ENCODE measurements at places on chromosomes 11 and 22. TPM values are rescaled to one million over a fixed set of nuclear protein-coding genes. Genes with fewer than 3 reads are reported as not detected.

LMO1 gene
- total RNA-seq, result 0.22 TPM

OR51G2 gene
- not detected for total RNA-seq

MMP7 gene
- total RNA-seq, result not detected

ZDHHC8 gene
- total RNA-seq, result 16.6 TPM

NUP160 gene
- 52.4 TPM for total RNA-seq

TMPRSS13 gene
- total RNA-seq, result not detected

GLB1L3 gene
- total RNA-seq, result 24.0 TPM

C11orf24 gene
- 47.0 TPM for total RNA-seq

MMP13 gene
- total RNA-seq, result not detected

DBX1 gene
- total RNA-seq, result 1.8 TPM

FAM111A gene
- total RNA-seq, result 11.0 TPM

DNA sequence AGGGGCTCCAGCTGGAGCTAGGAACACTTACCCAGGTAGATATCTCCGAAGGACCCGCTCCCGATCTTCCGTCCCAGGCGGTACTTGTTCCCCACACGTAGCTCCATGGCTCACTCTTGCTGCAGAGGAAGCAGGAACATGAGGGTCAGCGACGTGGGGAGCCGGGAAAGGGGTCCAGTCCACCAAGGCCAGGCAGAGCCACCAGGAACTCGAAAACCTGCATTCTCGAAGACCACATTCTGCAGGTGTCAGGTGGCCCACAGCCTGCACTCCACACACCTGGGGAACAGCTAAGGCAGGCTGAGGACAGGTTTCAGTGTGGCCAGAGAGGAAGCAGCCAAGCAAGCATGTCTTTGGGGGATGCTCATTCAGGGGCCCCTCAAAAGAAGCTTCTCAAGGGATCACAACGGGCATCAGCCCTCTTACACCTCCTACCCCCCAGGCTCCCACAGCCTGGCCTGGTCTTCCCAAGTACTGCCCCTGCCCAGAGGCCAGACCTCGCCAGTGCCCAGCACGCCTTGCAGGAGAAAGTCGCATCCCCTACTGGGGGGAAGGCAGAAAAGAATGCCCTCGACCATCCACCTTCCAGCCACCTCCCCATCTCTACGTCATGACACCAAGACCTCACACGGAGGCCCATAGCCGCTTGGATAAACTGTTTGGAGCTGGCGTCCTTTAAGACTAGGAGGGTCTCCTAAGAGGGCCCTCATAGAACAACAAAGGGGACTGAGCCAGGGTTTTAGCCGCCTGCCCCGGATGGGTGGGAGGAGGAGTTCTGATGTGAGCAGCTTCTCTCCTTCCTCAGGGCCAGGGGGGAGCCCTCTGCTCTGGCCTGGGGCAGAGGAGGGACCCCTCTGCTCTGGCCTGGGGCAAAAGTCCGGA lies 2.9 kb downstream of the CSNK1E start:
- peak; percentile 70 for DNase-seq

DNA sequence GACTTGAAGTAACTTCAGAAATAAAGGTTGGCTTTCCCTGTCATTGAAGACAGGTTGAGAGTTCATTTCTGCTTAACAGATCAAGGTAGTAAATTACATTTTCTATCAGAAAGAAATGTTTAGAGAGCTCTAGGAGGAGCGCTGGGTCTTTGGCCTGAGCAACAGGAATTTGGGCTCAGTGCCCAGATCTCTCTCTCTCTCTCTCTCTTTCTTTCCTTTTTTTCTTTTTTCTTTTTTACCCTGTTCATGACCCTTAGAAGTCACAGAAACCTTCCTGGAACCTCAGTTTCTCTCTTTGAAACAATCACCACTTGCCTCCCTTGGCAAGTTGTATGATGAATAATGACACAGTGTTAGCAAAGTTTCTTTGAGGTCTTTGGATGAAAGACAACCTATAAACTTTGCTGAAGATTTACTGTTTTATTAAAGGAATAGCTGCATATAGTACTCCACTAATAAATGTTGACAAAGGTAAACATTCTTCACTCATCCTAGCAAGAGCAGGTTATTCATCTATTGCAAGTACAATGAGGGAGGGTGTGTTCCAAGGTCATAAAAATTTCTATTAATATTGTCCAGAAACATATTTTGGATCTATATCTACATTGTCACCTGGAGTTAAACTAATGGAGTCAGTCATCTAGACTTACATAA lies 35.5 kb upstream of the RASSF10 start:
- no peak for DNase-seq

GRCh38 chr11:59898650-59899049 lies 20.1 kb downstream of the OOSP3 start:
- no peak for DNase-seq

GRCh38 chr11:116882386-116882785 lies 45.0 kb upstream of the APOA1 start:
- no peak for DNase-seq

DNA sequence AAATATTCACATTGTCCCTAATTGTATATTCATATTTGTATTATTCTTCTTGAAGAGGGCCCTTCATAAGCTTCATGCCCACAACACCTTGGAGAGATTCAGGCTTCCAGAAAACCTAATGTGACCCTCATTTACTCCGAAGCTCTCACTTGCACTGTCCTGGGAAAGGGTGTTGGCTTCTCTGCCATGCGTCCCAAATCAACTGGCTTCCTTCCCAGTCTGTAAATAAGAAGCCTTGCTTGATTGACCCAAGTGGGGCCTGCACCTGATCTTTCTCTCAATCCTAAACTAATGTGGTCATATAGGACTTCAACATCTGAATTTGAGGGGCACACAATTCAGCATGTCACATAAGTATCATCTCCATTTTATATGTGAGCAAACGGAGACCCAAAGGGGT lies 40.5 kb upstream of the ZBTB16 start:
- no peak for DNase-seq

DNA sequence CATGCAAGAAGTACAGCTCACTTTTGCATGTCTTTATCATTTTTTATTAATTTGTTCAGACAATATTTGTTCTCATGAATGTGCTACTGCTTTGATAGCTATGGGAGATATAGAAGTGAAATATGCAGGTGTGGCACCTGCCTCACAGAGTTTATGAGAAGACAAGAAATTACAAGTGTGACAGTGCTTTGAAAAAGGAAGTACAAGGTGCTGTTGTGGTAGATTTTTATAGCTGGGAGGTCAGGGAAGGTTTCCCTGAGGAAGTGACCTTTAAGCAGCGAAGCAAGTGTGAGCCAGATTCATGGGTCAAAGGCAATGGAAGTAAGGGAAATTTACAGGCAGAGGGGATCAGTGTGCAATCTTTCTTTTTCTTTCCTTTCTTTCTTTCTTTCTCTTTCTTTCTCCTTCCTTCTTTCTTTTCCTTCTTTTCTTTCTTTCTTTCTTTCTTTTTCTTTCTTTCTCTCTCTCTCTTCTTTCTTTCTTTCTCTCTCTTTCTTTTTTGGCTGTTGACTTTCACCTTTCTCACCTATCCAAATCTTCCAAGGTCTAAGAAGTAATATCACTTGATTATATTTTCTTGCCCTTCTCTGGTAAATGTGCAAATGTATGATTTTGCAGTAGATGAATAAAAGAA lies 6.4 kb upstream of the BMAL1 start:
- DNase-seq, result no peak

- DNase-seq, result no peak
Observed at GRCh38 chr11:78845496-78845895, 270.8 kb upstream of the NARS2 start.

- DNase-seq, result peak; percentile 47
Observed at GRCh38 chr11:101860696-101861427, 53.9 kb upstream of the CEP126 start.

GRCh38 chr22:17470880-17471500 lies 92.3 kb upstream of the SLC25A18 start:
- DNase-seq, result no peak

DNA sequence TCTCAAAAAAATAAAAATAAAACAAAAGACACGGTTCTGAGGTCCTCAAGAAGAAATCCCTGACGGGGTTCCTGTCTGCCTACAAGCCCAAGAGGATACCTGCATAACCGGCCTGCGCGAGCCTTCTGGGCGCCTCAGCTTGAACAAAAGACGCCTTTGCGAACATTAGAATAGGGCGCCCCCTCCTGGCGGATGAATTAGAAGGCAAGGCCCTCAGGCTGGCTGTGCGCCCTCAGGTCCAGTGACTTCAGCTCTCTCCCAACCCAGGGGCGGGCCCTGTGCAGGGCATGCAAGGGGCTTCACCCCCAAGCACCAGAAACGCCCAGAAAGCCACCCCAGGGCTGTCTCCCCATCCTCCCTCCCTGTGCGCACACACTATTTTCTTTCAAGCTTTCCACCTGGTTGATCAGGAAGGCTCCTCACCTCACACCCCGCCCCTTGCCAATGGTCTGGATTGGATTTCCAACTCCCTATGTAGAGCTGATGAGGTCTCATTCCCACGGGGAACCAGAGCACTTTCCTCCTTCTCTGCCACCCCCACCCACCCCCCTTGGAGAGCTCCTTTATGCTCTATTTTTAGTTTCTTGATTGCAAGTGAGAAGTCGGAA lies 273.3 kb downstream of the BUD13 start:
- peak; percentile 91 for DNase-seq

DNA sequence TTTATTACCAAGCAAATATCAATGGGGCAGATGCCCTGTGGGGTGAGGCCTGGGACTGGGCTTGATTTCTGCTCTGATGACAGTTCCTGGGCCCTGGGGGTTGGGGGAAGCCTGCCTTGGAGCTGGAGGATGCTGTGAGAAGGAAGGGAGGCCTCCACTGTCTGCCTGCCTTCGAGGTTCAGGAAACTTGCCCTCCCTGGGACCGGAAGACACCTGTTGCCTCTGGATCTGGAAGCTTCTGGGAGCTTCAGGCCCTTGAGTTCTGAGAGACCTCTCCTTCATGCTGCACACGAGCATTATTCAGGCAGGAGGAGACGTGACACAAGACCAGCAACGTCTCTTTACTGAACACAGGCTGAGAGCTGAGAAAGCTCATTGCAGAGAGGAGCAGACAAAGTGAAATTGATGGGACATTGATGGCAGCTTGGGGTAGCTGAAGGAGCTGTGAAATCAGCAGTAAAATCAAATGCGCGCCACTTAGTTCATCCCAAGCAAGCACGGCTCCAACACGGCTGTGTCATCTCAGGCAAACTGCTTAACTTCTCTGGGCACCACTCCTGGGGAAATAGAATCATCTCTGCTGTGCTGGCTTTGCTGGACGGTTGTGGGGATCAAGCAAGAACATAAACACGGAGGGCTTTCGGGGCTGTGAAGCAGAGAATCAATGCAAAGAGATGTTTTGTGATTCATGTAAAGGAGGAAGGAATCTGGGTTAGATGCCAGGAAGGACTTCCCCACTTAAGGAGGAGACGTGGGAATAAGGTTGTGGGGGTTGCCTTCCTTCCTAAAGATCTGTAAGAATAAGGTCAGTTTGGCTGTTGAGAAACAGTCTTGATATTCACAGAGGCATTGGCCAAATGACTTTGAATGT lies 64.5 kb downstream of the TP53I11 start:
- no peak for DNase-seq

DNA sequence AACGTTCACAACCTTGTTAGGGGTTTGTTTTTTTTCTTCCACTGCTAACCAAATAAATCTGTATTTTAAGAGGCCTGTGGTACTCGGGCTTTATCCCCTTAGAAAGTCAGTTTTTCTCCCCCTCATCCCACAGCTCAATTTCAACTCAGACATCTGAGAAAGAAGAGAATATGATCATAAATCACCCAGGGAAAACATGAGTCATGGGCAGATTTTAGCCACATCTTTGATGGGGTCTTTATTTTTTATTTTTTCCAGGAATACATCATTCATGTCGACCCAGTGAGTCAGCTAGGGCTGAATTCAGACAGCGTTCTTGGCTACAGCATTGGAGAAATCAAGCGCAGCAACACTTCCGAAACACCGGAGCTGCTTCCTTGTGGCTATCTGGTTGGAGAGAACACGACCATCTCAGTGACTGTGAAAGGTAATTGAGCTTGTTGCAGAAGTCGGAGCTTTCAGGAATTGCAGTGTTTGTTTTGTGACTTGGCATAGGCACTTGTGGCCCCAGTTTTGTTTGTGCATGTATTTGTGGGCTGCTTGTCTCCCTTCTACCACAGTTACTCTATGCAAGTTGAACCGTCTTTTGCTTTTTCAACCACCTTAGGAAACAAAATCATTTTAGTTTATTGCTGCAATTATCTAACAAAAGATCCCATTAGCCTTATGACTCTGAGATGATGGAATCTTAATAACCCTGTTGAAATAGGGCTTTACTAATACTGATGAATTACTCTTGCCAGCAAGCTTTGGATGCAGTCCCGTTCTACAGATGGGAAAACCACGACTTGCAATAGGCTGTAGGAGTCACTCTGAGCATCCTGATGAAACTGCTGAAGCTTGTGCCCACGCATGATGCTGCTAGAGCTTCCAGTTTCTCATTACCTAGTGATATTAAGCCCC lies 62.7 kb downstream of the DBX1 start:
- no peak for DNase-seq

DNA sequence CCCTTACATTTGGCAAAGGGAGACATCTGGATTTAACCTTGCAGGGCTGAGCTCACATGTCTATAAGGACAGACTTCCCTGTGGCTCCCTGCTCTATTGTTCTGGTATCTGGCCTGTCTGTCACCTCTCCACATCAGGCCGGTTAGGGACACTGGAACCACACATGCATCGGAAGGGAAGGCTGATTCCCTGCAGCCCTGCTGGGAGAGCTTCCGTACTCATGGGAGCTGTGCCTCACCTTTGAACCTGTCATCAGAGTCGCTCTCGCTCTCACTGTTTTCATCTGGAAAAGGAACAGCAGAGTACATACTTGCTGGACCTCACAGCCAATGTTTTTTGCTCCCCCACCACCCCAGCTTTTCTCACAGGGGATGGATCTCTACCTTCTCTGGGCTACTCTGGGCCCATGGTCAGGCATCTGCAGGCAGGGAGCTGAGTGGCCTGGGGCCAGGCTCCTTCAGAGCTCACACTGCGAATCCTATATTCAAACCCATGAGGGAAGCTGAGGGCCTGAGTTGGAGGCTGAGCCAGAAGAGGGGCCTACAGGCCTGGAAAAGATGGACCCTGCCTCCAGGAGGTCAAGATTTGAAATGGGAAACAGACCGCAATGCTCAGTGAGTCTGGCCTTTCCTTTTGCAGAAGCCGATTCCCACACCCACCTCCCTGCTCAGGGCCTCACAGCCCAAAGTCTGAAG lies 31.3 kb downstream of the RPL27A start:
- no peak for DNase-seq

- no peak for DNase-seq
Observed at GRCh38 chr11:117354550-117354949, 26.9 kb downstream of the CEP164 start.

DNA sequence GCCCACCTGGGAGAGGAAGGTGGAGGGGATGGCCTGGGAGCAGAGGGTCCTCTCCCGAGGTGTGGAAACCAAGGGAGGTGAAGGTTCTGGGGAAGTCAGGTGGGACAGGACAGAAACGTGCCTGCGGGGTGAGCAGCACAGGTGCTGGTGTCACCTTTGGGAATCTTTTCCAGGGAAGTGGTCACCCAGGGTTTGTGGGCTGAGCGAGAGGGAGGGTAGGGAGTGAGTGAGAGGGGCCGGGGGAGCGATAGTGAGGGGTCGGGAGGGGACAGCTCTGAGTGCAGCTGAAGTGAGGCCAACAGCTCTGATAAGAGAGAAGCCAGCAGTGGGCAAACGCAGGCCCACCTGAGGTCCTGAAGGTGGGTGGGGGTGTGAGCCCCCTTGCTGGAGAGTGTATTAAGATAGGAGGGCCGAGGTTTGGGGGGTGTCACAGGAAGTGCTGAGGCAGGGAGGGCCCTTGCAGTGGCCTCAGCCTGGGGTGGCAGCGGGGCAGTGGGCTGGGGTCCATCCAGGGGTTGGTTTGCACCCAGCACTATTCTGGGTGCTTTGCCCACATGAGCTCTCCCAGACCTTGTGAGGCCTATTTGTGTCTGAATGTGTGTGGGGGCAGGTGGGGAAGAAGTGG lies 1.6 kb upstream of the SHANK3 start:
- peak; percentile 63 for DNase-seq

- DNase-seq, result no peak
Observed at GRCh38 chr11:125005491-125005890, 51.5 kb downstream of the CCDC15 start.

- DNase-seq, result no peak
Observed at GRCh38 chr11:101686514-101686913, 102.7 kb upstream of the TRPC6 start.

Data from H7 (cell line).